ENCODE measurements at places on chromosomes 4 and X.

- DNase-seq, result no peak
These were observed 66.1 kb downstream of the SNX25 start for GRCh38 chr4:185275501-185275900.

DNA sequence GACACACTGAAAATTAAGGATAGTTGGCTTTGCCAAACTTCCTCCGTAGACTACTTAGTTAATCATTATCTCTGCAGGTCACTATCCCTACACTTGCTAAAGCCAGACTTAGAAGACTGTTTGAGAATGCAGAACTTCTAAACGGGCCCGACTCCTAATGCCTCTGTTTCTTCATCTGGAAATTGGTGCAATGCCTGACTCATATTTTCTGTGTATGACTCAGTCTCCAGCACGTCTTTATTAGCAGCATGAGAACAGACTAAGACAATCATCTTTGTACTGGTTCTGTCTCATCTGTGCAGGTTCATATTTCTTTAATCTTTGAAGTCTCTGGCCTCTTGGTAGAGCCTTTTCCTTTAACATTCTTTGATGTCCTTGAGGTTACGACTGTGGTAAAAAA lies 411.9 kb upstream of the ACTRT1 start:
- DNase-seq, result no peak

DNA sequence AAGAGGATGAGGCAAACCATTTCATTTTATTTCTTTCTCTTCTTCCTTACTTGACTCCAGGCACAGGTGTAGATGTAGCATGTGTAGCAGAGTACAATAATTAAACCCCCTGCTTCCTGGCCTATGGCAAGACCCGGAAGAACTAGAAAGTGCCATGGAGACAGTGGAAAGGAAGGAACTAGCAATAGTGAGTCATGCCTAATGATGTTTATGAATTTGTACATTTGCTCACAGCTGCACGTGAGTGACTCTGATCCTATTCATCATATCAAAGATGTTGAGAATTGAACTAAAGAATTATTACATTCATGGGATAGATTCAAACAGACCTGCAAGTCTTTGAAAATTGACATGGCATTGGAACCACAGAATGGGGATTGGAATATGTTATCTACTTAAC lies 2233.9 kb upstream of the TENM3 start:
- DNase-seq, result no peak

- no peak for DNase-seq
These were observed 822.1 kb upstream of the ADGRL3 start for GRCh38 chr4:60378010-60378409.

DNA sequence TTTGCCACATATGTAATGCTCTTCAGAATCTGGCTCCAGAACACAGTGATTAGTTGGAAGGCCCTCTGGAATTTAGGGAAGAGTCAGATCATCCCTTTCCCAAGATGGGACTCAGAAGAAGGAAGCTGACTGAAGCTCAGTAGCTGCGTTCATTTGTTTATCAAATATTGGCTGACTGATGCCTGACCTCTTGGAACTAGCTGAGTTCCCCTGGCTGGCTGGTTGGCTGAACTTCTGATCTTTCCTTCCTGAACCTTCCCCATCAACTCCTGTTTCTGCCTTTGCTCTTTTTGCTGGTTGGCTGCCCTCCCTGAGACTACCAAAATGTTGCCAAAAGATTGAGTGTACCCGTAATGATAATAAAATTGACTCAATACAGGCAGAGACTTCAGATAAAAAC lies 866.5 kb upstream of the INTU start:
- DNase-seq, result no peak

- no peak for DNase-seq
These were observed 17.7 kb downstream of the OGT start for GRCh38 chrX:71550578-71550977.

- DNase-seq, result no peak
These were observed 215.8 kb upstream of the LEF1 start for GRCh38 chr4:108384544-108384943.

DNA sequence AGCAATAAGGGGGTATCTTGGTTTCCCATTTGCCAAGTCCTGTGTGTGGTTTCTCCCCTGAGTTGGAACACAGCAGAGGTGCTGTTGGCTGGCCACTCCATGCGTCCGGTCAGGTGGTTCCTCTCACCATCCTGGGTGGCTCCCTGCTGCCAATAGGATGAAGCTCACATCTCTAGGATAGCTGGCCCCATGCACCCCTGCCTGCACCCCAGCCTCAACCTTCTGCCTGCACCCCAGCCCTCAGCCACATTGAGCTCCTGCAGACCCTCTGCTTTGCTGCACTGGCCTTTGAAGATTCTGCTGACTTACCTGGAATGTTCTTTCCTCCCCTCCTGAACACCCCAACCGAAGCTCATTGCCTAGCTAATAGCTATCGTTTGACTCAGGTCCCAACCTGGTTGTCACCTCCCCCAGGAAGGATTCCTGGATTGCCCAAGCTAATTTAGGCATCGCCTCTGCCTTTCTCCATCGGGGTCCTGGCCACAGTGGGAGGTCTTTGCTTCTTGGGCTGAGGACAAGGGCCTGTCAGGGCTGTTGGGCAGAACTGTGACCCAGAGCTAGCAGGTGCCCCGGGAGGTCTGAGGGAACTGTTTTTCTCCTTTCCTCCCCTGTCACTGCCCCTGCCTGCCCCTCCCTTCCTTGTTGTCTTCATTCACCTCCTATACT lies 36.6 kb upstream of the GRPEL1 start:
- no peak for DNase-seq

DNA sequence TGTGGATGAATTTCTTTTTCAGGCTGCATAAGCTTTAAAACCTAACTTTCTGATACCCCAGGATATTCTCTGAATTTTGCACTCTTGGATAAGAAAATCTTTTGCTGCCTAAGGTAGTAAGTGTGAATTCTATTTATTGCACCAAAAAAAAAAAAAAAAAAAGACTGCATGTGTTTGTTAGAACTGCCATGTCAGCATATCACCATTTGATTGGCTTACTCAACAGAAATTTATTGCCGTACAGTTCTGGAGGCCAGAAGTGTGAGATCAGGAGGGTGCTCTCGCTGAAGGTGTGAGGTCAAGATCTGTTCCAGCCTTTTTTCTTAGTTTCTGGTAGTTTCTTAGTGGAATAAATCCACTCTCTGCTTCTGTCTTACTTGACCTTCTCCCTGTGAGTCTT lies 1250.0 kb upstream of the PRKX start:
- DNase-seq, result no peak

GRCh38 chr4:74794382-74795010 lies at the start of gene BTC:
Gene BTC (minus strand): TSS chr4:74794523. CDS start chr4:74794325, 198 bp downstream.
- no peak for DNase-seq

DNA sequence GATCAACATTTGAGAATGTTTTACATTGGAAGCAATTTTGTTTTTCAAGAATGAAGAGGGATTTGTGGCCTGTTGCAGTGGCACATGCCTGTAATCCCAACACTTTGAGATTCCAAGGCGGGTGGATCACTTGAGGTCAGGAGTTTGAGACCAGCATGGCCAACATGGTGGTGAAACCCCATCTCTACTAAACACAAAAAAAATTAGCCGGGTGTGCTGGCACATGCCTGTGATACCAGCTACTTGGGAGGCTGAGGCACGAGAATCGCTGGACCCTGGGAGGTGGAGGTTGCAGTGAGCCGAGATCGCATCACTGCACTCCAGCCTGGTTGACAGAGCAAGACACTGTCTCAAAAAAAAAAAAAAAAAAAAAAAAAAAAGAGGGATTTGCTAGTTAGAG lies 127.8 kb downstream of the RPA4 start:
- no peak for DNase-seq

- DNase-seq, result no peak
These were observed 80.1 kb downstream of the NPFFR2 start for GRCh38 chr4:72111863-72112262.

Measured in NCI-H446 (cell line).